Stimulated activated CD8-positive, alpha-beta memory T cell treated with anti-CD3 and anti-CD28 coated beads, Interleukin-2, amount 100 ng/mL, for 48 hours (primary cell): ENCODE measurements at places on chromosomes 4 and X.

GRCh38 chr4:118729287-118730286, 44.4 kb downstream of the METTL14 start:
- no peak for DNase-seq

GRCh38 chr4:161132715-161133425, 1030.9 kb downstream of the FSTL5 start:
- no peak for DNase-seq

DNA sequence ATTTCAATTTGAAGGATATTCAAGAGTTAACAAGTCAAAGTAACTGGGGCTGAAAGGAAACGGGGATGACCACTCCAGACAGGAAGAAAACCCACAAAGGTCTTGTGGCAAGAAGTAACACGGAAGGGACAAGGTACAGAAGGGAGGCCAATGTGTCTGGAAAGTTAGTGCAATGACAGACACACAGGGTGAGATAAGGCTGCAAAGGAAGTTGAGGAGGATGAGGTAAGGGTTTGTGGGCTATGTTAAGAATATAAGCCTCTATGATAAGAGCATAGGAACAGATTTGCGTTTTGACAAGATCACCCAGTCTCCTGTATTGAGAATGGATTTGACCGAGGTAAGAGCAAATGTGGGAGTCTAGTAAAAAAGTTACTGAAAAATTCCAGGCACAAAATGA, 21.9 kb upstream of the EMCN start:
- DNase-seq: no peak

- DNase-seq: no peak
Measured at GRCh38 chr4:144820728-144821085, 174.8 kb downstream of the HHIP start.

DNA sequence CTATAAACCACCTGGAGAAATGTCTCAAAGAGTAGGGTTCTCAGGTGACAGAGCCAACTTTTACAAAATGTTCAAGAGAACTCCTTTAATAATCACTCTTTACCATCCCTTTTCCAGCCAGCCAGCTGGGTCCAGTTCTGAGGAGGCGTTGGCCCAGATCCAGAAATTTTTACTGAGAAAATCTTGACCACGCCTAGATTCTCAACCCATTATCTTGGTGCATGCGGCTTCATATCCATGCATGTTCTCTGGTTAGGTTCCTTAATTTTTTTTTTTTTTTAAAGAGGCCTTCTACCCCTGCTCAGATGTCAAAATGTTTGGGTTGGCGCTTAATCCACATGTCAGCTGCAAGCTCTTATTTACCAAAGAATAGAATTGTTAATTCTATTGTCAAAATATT, 12.0 kb upstream of the MAP7D2 start:
- DNase-seq: no peak

- DNase-seq: no peak
Measured at GRCh38 chr4:46506876-46507275, 116.9 kb upstream of the GABRA2 start.

DNA sequence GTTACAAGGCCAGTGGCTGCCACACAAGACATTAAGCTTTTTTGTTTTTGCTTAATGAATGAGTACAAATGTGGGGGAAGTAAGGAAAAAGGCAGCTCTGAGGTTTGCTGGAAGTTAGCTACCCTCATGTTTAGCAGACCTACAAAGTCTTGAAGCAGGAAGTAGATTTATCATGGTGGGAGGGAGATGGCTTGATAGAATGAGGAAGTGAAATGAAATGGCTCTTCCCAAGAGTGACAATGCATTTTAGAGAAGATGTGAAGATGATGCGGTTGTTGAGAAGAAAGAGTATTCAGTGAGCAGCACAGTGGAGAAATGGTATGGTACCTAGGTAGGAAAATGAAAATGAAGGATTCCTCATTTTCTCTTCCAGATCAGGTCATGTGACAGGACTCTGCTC, 108.0 kb downstream of the SLIT2 start:
- DNase-seq: no peak

DNA sequence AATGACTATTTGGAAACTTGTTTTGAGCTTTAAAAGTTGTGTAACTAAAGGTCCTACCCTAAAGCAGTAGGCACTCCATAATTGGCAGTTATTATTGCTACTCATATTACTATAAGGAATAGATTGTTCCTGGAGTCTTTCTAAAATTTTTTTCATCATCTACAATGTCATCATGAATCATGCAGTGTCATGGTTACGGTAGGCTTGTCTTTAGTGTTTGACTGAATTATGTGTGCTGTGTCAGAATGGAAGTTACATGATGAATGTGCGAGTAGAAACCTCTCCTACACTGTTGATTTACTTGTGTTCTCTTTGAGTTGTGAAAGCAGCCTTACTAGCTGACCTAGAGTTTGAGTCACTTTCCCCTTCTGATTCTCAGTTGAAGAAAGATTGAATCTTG, 1099.9 kb downstream of the RAPGEF2 start:
- no peak for DNase-seq

GRCh38 chr4:109574443-109574850, 14.4 kb downstream of the MCUB start:
- no peak for DNase-seq

DNA sequence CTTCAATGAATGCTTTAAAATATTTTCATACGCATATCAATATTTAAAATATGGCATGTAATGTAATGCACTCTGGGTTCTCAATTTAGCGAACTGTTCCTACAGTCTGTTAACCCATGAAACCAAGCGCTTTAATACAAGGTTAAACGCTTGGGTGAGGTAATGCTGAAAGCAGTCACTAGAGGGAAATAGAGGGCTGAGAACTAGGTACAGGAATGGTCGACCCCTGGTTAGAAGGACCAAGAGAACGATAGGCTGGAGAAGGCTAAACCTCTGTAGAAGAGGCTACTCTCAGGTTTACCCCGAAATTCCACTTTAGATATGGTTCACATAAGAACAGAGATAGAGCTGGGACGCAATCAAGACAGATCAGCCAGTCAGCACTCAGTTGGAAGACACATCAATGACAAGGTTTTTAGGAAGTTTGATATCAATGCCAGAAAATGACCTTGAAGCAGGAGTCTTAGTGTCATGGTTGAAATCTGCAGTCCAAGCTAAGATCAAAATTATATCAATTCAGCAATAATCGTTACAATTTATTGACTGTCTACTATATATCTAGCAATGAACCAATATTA, 26.9 kb downstream of the ARSJ start:
- no peak for DNase-seq

- no peak for DNase-seq
Measured at GRCh38 chr4:2301225-2301642, 39.3 kb upstream of the MXD4 start.

DNA sequence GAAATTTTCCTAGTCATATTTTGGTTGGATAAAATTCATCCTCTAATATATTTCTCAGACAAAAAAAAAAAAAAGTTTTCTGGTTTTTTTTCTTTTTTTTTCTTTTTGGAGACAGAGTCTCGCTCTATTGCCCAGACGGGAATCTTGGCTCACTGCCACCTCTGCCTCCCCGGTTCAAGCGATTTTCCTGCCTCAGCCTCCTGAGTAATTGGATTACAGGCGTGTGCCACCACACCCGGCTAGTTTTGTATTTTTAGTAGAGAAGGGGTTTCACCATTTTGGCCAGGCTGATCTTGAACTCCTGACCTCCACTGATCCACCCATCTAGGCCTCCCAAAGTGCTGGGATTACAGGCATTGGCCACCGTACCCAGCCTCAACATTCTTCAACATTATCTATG, 432.7 kb upstream of the PABPC4L start:
- no peak for DNase-seq

GRCh38 chrX:32894679-32895078, 316.7 kb downstream of the DMD start:
- DNase-seq: no peak

DNA sequence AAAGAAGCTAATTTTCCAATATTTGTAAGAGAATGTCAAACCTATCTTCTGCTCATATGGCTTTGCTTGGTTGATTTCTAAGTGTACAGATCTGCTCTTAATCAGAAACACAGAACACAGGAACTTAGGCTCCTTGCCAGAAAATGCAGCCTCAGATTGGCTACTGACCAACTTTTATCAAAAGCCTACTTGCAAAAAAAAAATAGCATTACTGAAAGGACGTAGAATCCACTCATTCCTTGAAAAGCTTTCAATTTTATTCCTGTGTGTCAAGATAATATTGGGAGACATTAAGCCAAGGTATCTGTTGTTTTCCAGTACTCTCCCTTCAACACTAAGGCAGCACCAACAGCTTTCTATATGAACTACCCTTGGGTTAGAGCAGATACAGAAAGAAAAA, 127.6 kb upstream of the INTU start:
- DNase-seq: no peak

DNA sequence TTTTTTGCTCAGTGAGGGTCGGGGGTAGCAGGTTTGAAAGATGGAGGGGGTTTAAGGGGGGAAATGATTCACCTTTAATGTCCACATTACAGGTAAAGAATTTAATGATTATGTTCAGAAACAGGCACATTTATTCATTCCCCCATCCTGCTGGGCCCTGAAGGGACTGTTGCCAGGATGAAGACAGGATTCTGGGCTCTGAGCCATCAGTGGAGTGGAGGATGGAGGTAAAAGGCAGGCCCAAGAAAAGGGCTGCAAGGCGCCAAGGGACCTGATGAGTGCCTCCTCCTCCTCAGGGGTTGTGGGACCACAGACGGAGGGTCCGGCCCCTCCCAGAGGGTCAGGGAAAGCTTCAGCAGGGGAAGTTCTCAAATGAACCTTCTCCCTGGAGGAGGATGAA, 40.4 kb upstream of the PROM1 start:
- DNase-seq: no peak

DNA sequence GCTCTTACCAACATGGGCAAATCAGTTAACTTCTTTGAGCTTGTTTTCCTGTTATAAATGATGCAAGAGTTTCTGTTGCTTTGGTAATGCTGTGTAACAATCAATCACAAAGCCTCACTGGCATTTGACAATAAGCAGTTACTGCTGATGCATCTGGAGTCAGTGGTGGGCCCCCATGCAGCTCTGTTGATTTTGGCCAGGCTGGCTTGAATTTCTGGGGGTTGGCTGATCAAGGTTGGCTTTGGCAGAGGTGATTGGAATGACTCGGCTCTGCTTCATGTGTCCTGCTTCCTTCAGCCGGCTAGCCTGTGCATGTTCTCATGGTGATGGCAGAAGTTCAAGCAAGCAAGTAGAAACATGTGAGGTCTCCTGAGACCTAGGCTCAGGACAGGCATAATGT, 90.4 kb downstream of the PHEX start:
- DNase-seq: no peak

- DNase-seq: no peak
Measured at GRCh38 chr4:156560701-156561100, 410.9 kb downstream of the PDGFC start.

DNA sequence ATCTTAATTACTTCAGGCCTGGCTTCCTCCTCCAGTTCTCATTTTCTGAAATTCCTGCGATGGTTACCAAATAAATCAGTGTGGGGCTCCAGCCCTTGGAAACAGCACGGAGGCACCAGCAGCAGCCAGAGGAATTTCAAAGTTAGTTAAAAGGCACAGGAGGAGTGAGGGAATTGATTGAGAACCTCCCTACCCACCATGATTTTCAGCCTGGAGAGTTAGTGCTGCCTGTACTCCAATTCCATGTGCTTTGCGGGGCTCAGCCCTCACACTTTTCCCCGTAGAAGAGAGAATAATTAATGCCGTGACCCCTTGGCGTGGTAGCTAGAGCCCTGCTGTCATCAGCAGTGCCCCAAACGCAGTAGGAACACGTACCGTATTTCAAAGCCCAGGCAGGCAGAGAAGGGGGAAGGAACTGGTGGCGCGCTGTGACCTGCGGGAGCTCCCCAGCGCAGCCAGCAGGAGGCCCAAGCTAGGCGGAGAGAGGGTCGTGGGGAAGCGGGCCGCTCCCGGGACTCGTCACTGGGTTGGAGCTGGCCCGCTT, 84.0 kb upstream of the IGFBP7 start:
- DNase-seq: no peak

DNA sequence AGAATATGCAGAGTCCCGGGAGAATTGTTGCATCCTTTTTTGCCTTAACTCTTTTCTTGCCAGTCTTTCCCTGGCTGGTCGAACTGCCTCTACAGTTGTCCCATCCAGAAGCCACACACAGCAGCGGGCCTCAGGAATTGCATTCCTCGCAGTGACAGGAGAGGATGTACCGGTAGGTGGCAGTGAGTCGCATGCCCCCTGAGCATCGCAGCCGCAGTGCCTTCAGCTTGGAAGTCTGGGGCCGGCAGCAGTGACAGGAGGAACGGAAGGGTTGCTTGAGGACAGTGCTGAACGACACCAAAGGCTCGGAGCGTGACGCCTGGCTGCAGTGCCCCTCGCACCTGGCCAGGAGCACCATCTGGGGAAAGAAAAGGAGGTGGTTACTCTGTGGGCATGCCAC, 23.5 kb downstream of the NDP start:
- no peak for DNase-seq

GRCh38 chr4:86549163-86549788, 44.8 kb upstream of the PTPN13 start:
- no peak for DNase-seq

DNA sequence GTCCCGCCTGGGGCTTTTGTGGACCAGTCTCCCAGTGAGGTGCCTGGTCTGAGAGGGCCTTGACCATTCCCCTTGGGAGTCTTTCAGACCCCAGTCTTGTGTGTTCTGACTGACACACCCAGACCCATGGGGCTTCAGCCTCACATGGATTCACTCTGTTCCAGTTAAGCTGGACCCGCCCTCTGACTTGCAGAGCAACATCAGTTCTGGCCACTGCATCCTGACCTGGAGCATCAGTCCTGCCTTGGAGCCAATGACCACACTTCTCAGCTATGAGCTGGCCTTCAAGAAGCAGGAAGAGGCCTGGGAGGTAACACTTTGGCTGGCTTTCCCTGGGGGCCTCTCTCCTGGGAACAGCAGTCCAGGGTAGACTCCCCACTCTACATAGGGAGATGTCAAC, 6.8 kb downstream of the IL9R start:
- DNase-seq: no peak

DNA sequence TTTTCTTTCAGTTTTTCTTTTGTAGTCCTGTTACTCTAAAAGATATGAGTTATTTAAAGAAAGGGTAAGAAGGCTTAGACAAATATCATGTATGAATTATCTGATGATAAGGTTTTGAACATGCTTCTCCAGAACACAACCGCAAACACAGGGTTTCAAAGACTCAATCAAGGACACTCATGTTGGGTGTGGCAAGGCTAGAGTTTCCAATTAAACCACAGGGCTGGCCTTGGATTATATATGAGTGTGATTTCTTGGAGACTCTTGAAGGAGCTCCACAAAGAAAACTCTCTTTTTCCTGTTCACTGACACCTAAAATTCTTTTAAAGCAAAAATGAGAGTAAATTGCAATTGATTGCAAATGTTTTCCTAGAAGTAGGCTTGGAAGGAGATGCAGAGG, 110.1 kb upstream of the PDLIM3 start:
- DNase-seq: no peak

GRCh38 chr4:139904406-139904805, 238.8 kb downstream of the MGST2 start:
- DNase-seq: no peak
